ENCODE measurements at places on chromosomes 4 and X. TPM values are rescaled to one million over a fixed set of nuclear protein-coding genes. Genes with fewer than 3 reads are reported as not detected.

FAM200B gene
- 21.0 TPM for total RNA-seq

DNA sequence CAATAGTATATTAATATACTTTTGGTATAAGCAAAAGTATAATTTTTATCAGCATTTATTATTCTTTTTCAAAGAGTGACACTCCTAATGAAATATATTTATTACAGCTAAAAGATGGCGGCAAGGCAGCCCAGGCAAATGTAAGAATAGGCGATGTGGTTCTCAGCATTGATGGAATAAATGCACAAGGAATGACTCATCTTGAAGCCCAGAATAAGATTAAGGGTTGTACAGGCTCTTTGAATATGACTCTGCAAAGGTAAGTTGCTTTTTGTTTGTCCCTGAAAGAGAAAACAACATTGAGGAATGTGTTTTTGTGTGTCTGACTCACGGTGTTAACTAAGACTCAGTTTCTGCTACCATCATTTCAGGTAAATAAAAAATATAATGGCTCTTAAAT is 71.9 kb downstream of the PDLIM5 start:
- no peak for DNase-seq

DNA sequence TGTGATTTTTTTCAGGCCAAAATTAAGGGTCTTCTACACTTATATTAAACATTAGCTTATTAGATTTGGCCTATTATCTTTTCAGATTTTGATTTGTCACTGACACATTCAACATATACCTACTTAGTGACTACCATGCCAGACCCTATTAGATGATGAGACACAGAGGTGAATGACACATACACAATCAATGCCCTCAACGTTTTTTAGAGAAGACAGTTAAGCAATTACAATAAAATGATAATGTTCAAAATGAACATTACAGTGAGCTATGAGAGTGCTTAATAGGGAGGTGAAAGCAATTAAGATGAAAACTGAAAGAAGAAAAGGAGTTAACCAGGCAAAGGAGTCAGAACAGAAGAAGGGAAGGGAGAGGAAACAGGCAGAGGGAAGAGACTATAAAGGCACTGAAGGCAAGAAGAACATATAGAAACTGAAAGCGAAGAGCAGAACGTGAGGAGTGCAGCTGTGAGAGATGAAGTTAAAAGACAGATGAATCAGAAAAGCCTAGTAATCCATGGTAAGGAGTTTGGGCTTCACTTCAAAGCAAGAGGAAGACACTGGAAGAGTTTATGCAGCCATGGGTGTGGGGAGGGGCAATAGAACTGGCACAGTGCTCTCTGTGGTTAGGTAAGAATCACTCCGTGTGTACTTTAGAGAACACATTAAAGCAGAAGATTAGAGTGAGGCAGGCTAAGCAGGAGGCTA is 119.0 kb downstream of the REELD1 start:
- no peak for DNase-seq

CENPI gene
- total RNA-seq, result 1.1 TPM

MAGED4 gene
- total RNA-seq, result 0.49 TPM

POU4F2 gene
- total RNA-seq, result not detected

- DNase-seq, result no peak
These were observed 359.3 kb downstream of the GRXCR1 start for GRCh38 chr4:43251841-43252240.

- DNase-seq, result no peak
These were observed 20.9 kb upstream of the RAB40A start for GRCh38 chrX:103540145-103540544.

GRCh38 chr4:53100501-53101190 is 238.5 kb downstream of the RASL11B start:
- DNase-seq, result no peak

GRCh38 chr4:105241451-105241850 is 94.8 kb downstream of the TET2 start:
- no peak for DNase-seq

DNA sequence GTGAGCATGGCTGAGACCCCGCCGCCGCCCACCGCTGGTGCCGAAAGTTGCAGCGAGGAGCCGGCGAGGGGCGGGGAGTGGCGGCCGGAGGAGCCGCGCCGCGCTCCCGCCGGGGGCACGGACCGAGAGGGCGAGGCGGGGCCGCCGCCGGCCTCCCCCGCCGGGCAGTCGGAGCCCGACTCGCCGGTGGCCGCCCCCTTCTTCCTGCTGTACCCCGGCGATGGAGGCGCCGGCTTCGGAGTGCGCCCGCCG is 16.5 kb downstream of the UTP3 start:
- DNase-seq, result no peak
